ENCODE measurements at places on chromosomes 7 and 10.

DNA sequence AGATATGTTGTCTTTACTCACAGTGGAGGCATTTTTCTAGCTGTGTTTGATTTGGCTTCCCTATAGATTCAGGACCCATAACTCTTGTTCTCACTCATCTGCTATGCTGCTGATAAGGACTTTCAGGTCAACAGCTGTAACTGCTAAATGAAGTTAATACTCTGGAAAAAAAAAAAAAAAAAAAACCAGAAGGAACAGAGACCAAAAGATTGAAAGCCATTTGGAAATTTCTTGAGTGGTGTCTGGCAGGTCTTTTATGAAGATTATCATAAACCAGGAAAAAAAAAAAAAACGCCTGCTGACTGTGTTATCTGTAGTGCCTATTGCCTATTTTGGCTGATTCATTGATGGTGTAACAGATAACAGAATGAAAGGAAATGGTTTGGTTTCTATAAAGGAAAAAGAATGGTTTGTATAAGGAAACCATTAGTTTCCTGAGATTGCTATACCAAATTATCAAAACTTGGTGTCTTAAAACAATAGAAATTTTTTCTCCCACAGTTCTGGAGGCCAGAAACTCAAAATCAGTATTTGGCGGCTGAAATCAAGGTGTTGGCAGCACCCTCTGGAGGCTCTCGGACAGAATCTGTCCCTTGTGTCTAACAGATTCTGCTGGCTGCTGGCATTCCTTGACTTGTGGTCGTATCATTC, 60.5 kb upstream of the BET1 start:
- no peak overlapping the region for H3K4me3 ChIP-seq
- H3K27me3 ChIP-seq: peaks cover 18% of the 10 kb centered on the region
- peaks cover 13% of the 10 kb centered on the region for H3K4me1 ChIP-seq
- no peak overlapping the region for H3K27ac ChIP-seq
- no peak for DNase-seq
- no peaks in the 10 kb centered on the region for H3K36me3 ChIP-seq

DNA sequence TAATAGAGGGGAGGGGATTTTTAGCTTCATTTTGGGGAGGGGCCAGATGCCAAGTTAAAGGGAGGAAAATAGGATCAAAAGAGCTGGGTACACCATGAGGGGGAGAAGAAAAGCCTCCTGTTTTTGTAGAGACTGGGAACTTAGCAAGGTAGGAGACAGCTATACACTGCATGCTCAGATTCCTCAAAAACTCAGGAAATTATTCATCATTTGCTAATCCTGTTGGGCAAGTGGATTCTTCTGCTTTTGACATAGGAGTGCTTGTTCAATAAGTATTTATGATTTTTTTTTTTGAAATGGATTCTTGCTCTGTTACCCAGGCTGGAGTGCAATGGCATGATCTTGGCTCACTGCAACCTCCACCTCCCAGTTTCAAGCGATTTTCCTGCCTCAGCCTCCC, 73.4 kb downstream of the LYZL2 start:
- DNase-seq: no peak
- H3K4me1 ChIP-seq: peaks cover under 1% of the 10 kb centered on the region
- no peak overlapping the region for H3K4me3 ChIP-seq
- no peaks in the 10 kb centered on the region for H3K36me3 ChIP-seq

GRCh38 chr7:44847509-44847919, 373 bp downstream of the H2AZ2 start:
- H3K4me3 ChIP-seq: peak overlapping the region; percentile 83
- H3K27ac ChIP-seq: peak overlapping the region; percentile 97
- peak; percentile 89 for DNase-seq
- peaks cover 43% of the 10 kb centered on the region for H3K4me1 ChIP-seq

DNA sequence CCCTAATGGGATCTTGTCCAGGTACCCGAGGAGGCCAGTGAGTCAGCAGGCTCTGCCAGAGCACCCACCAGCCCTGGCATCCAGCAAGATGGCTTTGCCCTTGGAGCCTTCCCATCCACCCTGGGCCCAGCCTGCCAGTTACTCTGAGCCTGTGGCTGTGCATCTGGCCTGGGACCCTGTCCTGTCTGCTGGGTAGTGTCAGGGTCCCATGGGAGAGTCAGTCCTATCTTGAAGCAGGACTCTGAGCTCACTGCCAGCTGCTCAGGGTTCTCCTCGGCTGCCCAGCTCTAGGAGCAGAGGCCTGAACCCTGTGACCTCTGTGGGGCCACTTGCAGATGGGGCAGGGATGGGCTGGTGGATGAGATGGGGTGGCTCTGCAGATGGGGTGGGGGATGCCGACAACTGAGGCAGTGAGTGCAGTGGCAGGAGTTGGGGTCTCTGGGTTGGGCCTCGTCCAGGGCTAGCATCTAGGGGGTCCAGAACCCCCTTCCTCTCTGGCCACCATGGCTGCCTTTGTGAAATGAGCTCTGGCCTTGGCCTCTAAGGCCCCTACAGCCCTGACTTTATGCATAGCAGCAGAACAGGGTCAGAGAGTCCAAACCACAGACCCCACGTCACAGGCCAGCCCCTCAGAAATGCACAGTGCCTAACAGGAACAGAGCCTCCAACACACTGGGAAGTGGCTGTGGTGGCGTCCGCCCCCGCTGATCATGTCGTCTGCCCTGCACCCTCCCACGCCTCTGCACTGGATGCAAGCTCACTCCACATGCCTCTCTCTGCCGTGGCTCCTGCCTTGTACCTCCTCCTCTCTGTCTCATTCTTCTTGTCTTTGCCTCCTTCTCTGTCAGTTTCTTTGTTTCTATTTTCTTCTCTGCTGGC, 88.1 kb upstream of the RET start:
- peaks cover 8% of the 10 kb centered on the region for H3K27me3 ChIP-seq
- no peak overlapping the region for H3K4me3 ChIP-seq
- H3K4me1 ChIP-seq: no peaks in the 10 kb centered on the region
- H3K36me3 ChIP-seq: no peaks in the 10 kb centered on the region
- H3K27ac ChIP-seq: no peak overlapping the region

- no peaks in the 10 kb centered on the region for H3K36me3 ChIP-seq
- no peak overlapping the region for H3K27ac ChIP-seq
- H3K4me3 ChIP-seq: no peak overlapping the region
Observed at GRCh38 chr10:99788598-99789256, 6.3 kb downstream of the ABCC2 start.

DNA sequence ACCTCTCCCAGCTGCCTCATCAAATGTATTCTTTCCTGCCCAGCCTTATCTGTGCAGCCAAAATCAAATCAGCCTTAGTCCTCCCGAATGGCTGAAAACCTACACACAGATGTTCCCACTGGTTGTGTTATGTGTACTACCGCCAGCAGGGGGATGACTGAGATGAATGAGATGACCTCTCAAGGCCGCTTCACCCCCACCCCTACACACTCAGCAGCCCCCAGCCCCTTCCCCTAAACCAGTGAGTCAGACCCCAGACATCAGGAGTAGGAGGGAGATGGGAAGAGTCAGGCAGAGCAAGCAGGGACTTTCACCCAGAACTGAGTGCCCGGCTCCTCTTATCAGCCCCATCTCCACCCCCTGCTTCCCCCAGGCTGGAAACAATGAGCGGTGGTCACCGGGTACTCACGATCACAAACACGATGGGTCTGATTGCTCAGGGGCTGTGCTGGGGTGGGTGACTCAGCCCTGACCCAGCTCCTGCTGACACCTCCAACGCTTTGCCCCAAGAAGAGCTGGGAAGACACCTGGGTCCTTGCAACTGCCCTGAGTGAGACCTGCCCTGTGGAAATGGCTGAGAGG, 6.5 kb upstream of the C10orf105 start:
- H3K27ac ChIP-seq: peak overlapping the region; percentile 99
- DNase-seq: peak; percentile 70
- no peaks in the 10 kb centered on the region for H3K36me3 ChIP-seq
- H3K27me3 ChIP-seq: peaks cover 9% of the 10 kb centered on the region

- no peaks in the 10 kb centered on the region for H3K4me1 ChIP-seq
- no peaks in the 10 kb centered on the region for H3K27me3 ChIP-seq
- no peak overlapping the region for H3K4me3 ChIP-seq
- no peaks in the 10 kb centered on the region for H3K36me3 ChIP-seq
- no peak overlapping the region for H3K27ac ChIP-seq
- peak; percentile 63 for DNase-seq
Observed at GRCh38 chr7:136114966-136115762, 138.0 kb upstream of the MTPN start.

- H3K27ac ChIP-seq: no peak overlapping the region
- H3K36me3 ChIP-seq: peaks cover 26% of the 10 kb centered on the region
- no peak overlapping the region for H3K4me3 ChIP-seq
- DNase-seq: no peak
Observed at GRCh38 chr7:2060701-2061100, 172.0 kb downstream of the MAD1L1 start.

- H3K4me1 ChIP-seq: no peaks in the 10 kb centered on the region
- no peak overlapping the region for H3K27ac ChIP-seq
- no peak overlapping the region for H3K4me3 ChIP-seq
- no peaks in the 10 kb centered on the region for H3K36me3 ChIP-seq
Observed at GRCh38 chr7:42097752-42098151, 139.3 kb downstream of the GLI3 start.

- no peak for DNase-seq
- peaks cover 8% of the 10 kb centered on the region for H3K36me3 ChIP-seq
- H3K4me1 ChIP-seq: no peaks in the 10 kb centered on the region
- H3K27me3 ChIP-seq: no peaks in the 10 kb centered on the region
- H3K4me3 ChIP-seq: no peak overlapping the region
Observed at GRCh38 chr10:89589101-89589720, 53.8 kb upstream of the SLC16A12 start.

DNA sequence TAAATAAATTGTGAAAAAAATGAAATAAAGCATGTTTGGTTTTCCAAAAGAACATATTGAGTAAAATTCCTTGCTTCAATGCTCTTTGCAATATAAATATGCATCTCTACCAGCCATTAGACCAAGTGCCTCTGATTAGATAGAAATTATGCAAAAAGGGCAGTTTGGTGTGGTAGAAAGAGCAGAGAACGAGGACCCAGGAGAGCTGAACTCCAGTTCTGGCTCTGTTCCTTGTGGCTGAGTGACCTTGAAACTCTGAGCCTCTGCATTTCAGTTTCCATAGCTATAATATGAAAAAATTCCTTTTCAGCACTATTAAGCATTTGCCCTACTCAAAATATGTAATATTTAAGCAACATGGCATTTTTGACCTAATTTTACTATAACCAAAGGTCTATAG, 36.5 kb downstream of the COL1A2 start:
- no peaks in the 10 kb centered on the region for H3K36me3 ChIP-seq
- no peak for DNase-seq
- no peak overlapping the region for H3K4me3 ChIP-seq
- H3K27ac ChIP-seq: no peak overlapping the region
- no peaks in the 10 kb centered on the region for H3K4me1 ChIP-seq

GRCh38 chr7:128122576-128123290, 91.5 kb upstream of the LRRC4 start:
- peaks cover 25% of the 10 kb centered on the region for H3K27me3 ChIP-seq
- H3K4me1 ChIP-seq: peaks cover 5% of the 10 kb centered on the region
- H3K27ac ChIP-seq: no peak overlapping the region
- no peak for DNase-seq

DNA sequence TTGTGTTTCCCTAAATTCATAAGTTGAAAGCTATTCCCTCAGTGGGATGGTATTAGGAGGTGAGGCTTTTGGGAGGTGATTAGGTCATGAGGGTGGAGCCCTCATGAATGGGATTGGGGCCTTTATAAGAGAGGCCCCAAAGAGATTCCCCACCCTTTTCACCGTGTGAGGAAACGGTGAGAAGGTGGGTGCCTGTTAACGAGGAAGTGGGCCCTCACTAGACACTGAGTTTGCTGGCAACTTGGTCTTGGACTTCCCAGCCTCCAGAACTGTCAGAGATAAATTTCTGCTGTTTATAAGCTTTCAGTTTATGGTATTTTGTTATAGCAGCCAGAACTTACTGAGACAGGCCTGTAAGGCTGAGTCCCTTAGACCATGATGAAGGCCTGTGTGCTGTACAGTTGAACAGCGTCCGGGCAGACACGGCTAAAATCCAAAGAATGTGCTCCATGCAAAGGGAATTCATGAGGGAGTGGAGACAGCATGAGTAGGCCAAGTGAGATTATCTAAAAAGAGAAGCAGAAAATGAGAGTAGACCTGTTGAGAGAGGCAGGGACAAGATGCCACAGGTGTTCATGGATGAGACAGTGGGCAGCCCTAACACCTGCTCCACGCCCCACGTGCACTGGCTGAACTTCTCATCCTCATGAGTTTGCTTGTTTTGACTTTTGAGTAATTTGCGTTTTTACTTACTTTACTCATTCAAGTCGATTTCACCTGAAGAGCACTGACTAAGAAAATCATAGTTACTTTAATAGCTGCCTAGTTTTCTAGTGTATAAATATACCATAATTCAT, 66.9 kb upstream of the SFMBT2 start:
- peaks cover 7% of the 10 kb centered on the region for H3K27me3 ChIP-seq
- no peak overlapping the region for H3K4me3 ChIP-seq
- no peak overlapping the region for H3K27ac ChIP-seq
- H3K4me1 ChIP-seq: peaks cover 56% of the 10 kb centered on the region
- no peak for DNase-seq

GRCh38 chr10:84634636-84635035, 306.2 kb downstream of the CCSER2 start:
- no peaks in the 10 kb centered on the region for H3K4me1 ChIP-seq
- no peak overlapping the region for H3K4me3 ChIP-seq
- peaks cover 4% of the 10 kb centered on the region for H3K27me3 ChIP-seq
- H3K36me3 ChIP-seq: no peaks in the 10 kb centered on the region
- no peak overlapping the region for H3K27ac ChIP-seq

DNA sequence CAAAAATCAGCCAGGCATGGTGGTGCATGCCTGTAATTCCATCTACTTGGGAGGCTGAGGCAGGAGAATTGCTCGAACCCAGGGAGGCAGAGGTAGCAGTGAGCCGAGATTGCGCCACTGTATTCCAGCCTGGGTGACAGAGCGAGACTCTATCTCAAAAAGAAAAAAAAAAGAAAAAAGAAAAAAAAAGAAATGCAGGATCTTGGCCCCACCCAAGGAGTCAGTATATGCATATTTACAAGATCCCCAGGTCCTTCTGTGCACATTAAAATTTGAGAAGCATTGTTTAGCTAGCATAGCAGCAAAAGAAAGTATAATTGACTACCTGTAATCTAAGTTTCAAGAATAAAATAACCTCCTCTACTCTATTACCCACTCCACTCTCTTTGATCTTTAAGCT, 15.8 kb downstream of the PIK3AP1 start:
- no peaks in the 10 kb centered on the region for H3K36me3 ChIP-seq
- peaks cover 9% of the 10 kb centered on the region for H3K27me3 ChIP-seq
- no peaks in the 10 kb centered on the region for H3K4me1 ChIP-seq
- no peak overlapping the region for H3K27ac ChIP-seq
- DNase-seq: no peak
- H3K4me3 ChIP-seq: no peak overlapping the region

DNA sequence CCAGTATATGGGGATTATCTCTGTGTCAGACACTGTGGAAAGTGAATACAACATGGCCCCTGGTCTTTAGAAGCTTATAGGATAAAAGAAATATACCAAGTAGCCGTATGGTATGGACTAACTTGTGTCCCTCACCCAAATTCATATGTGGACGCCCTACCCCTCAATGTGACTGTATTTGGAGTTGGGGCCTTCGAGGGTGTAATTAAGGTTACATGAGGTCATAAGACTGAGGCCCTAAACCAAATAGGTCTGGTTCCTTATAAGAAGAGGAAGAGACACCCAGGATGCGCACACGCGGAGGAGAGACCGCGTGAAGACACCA, 36.3 kb downstream of the ASB13 start:
- H3K27me3 ChIP-seq: peaks cover 42% of the 10 kb centered on the region
- peaks cover 19% of the 10 kb centered on the region for H3K4me1 ChIP-seq
- no peak overlapping the region for H3K27ac ChIP-seq
- no peak for DNase-seq
- H3K4me3 ChIP-seq: no peak overlapping the region

- no peaks in the 10 kb centered on the region for H3K4me1 ChIP-seq
- H3K4me3 ChIP-seq: no peak overlapping the region
- no peak overlapping the region for H3K27ac ChIP-seq
- no peaks in the 10 kb centered on the region for H3K27me3 ChIP-seq
- no peaks in the 10 kb centered on the region for H3K36me3 ChIP-seq
Observed at GRCh38 chr7:154372011-154372601, 319.9 kb downstream of the DPP6 start.
